Progenitor cell of endocrine pancreas (in vitro differentiated cells): ENCODE measurements at places on chromosomes 11 and 22. TPM values are rescaled to one million over a fixed set of nuclear protein-coding genes. Genes with fewer than 3 reads are reported as not detected.
A peak's percentile ranks its signal among the peaks of the same experiment; 100 is the strongest.

Gene RANGAP1
- 76.3 and 78.0 TPM in 2 replicates for total RNA-seq

Gene TRPM5
- total RNA-seq: 0.46 and 0.84 TPM in 2 replicates

- no peak for DNase-seq
These were observed 74.2 kb upstream of the SLC25A18 start for GRCh38 chr22:17489101-17489500.

GRCh38 chr22:39343259-39344045 is 6.3 kb upstream of the SYNGR1 start:
- DNase-seq: peak; percentile 54

DNA sequence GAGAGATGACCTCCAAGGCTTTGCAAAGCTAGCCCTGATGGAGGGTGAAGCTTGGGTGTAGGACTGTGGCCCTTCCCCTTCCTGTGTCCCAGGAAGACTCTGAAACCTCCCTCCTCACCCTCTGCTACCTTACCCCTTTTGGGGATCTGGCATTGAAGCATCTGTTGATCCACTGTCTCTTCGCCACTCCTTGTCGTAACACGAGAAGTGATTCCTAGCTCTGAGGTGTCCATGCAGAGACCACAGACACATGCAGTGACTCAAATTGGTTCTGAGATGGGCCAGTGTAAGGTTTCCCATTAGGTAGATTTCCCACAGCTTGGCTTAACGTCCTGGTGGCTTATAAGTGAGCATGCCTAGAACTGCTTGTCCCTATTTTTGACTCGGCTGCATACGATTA is 101.4 kb downstream of the ZBTB16 start:
- DNase-seq: no peak

DNA sequence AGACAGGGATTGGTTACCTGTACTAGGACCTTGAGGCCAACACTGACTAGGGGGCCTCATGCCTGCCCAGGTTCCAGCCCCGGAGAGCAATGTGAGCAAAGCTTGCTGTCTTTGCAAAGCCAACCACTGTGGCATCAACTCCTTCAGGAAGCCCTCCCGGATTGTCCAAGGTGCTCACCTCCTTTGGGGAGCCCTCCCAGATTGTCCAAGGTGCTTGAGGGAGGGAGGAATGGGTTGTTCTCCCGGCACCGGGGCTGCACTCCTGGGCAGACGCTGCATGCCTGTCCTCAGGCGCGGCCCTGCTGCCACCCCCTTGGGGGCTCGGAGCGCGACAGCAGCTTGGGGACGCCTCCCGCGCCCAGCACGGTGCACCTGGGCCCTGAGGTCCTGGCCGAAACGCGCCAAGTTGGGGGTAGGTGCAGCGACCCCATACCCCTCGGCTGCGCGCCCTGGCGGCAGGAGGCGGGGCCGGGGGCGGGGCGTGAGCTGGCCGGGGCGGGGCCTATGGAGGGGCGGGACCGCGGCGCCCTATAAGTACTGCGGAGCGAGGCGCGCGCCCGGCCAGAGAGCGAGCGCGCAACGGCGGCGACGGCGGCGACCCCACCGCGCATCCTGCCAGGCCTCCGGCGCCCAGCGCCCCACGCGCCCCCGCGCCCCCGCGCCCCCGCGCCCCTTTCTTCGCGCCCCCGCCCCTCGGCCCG is at the start of gene CD81:
Gene CD81, plus strand, starts transcription at position 560 of the 701 bp plus-strand sequence. CDS start 240 bp downstream, outside the sequence.
- peak; percentile 42 for DNase-seq

GRCh38 chr11:71971680-71972079 is 27.0 kb upstream of the IL18BP start:
- no peak for DNase-seq

DNA sequence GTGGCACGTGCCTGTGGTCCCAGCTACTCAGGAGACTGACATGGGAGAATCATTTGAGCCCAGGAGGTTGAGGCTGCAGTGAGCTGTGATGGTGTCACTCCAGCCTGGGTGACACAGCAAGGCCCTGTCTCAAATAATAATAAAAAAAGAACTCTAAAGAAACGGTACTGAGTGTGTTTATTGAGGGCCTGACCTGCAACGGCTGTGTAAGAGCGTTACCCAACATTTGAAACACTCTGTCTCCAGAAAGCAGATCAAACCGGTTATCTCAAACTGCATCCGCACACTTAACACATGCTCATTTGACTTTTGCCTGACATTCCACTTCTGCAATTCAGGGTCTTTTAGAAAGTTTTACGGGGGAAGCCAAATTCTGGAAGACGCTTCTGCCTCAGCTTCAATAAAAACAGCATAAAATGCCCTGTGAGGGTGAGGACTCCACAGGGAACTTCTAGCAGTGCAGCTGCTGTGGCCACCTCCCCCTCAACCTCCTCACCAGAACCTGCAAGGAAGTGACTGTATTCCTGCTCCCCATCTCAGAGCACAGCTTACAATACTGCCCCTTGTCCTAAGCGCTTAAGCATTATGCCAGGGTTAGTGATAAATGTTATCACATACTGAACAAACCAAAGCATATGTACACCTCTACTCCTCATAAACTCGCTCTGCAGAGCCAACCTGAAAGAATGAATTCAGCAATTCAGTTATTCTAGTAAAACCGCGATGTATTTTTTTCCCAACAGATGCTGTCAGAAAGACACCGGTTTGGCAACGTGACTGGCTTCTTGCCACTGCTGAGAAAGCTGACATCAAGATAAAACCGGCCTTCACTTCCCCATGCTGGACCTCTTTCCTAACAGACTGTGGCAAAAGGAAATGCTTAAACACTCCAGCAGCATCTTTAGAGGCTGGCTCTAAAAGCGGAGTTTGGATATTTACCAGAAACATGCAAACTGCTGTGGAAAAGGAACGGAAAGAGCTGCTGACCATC is 52.2 kb downstream of the PRDM10 start:
- no peak for DNase-seq

- DNase-seq: no peak
These were observed 6.0 kb downstream of the CBX6 start for GRCh38 chr22:38866024-38866398.
